ENCODE measurements at places on chromosomes 16 and 17.
A peak's percentile ranks its signal among the peaks of the same experiment; 100 is the strongest.

DNA sequence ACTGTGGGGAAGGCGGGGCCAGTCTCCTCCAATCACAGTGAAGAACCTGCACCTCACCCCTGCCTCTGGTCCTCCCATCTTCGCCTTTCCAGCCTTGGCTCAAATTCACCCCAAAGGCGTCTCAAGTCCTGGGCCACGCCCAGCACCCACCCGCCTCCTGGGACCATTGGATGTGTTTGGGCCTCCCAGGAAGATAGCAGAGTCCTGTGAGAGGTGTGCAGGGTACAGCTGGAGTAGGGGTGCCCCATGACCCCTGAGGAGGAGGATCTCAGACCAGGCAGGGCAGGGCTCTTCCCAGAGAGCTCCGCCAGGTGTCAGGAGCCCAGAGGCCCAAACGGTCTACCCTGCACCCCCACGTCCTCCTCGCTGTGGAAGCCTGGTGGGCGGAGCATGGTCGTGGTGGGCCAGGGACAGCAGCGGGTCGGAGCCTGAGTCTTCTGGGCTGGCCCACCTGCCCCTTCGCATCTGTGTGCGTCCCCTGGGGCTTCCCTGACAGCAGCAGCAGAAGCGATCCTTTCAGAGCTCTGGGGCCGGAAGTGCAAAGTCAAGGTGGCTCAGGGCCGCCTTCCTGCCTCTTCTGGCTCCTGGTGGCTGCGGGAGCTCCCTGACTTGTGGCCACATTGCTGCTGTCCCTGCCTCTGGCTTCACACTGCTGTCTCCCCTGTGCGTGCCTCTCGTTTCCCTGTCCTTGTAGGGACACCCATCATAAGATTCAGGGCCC is 34.9 kb upstream of the ZNF469 start:
- ATAC-seq = peak; percentile 52

DNA sequence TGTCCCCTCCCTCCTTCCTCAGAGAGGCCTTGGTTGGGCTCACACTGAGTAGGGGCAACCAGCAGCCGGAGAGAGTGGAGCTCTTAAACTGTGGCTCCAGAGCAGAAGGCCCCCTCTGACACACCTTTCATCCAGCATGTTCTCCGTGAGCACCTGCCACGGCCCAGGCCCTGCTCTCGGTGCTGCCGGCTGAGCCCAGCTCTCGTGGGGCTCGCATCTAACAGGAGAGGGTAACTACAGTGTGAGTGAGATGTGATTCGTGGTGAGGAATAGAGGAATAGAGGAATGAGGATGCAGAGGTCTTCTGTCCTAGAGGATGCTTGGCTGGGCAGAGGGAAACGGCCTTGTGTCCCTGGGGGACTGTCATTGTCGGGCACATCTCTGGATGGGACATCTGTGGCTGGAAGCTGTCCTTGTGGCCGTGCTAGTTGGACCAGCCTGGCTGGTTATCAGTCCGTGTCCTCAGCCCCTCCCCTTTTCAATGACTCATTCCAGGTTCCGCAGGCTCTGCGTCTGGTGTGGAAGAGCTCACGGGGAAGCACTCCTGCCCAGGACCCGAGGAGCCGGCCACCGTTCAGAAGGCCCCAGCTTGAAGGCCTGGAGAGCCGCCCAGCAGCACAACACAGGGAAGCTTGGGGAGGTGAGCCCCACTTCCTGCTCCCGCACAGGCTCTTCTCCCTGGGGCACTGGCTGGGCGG is 11.9 kb upstream of the DNASE1 start:
- no peak for ATAC-seq

DNA sequence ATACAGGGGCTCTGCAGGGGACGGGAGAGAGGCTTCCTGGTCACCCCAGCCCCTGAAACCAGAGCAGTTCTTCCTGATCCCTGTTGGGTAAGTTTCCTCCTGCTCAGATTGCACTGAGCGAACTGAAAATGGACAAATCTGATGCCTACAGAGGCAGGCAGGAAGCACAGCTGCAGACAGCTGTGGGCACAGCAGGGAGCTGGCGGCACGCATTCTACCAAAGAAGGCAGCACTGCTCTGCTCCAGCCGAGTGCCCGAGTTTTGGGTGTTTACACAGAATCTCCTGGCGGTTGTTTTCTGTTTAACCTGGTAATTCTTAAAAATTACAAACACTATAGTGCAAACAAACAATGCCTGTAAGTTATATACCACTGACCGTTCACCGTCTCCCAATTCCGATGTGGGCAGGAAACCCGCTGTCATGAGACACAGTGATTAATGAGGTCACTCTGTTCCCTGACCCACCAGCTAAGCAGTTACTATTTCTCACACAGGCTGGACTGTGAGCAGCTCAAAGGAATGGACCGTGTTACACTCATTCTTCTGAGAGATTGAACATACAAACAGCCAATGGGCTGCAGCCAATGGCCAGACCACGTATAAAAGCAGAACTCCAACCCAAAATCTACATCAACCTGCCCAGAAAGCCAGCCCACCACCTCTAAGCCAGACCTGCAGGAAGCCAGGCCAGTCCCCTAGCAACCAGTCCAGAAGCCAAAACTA is 25.5 kb downstream of the NSMCE1 start:
- ATAC-seq = peak; percentile 69

DNA sequence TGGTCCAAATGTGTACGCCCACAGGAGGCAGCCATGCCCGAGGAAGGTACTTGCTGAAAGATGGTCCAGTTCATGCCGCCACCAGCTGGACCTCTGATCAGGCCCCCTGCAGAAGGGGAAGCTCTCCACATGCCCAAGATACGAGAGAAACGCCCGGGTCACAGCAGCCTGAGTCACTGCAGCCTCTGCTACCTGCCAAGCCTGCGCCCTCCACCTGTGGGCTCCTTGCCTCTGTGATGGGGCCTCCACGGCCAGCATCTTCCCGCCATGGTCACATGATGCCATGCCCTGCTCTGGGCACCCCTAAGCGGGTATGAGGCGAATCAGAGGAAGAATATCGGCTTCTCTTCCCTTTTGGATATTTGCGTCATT is 13.7 kb upstream of the KREMEN2 start:
- ATAC-seq = no peak

GRCh38 chr17:17406225-17406624 is 70.6 kb upstream of the MED9 start:
- no peak for ATAC-seq

DNA sequence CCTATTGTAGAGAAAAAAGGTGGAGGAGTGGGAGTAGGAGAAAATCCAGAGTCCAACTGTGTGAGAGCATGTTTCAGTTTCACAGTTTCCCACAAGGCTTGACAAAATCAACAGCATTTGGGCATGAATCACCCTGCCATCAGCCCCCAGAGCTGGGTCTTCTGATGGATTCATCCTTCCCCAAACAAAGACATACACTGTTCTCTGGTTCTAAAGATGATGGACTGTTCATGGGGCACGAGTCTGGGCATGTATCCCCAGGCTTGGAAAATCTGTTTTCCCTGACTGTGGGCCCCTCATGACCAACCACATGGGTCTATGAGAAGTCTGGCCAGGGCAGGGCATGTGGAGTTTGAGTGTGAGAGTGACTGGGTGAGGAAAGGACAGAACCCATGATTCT is 210.4 kb upstream of the IRX5 start:
- no peak for ATAC-seq

DNA sequence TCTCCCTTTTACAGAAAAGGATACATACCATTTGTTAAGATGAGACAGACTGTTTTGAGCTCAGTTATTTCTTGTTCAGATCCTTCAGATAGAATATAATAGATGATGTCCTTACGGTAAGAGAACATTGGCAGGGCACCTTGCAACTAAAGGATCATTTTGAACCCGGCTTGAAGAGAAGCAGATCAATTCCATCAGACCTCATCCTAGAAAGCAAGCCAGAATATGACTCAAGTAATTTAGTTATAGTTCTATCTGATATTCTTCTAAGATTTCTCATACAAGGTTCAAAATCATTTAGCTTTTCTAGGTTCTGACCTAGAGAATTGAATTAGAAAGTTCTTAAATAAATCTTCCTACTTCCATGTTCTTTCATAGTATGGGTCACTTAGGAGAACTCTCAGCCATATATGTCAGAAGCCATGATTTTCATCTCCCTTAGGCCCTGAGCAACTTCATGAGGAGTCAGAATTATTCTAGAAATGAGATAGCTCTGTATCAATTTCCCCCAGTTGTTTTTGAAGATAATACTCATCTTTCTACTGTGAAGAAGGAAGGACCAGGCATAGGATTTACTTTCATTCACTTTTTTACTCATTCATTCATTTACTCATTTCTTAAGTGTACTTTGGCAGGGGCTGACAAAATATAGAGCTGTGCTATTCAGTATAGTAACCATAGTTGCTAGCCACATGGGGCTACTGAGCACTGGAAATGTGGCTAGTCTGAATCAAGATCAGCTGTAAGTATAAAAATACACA is 2.5 kb upstream of the CMTM1 start:
- no peak for ATAC-seq

DNA sequence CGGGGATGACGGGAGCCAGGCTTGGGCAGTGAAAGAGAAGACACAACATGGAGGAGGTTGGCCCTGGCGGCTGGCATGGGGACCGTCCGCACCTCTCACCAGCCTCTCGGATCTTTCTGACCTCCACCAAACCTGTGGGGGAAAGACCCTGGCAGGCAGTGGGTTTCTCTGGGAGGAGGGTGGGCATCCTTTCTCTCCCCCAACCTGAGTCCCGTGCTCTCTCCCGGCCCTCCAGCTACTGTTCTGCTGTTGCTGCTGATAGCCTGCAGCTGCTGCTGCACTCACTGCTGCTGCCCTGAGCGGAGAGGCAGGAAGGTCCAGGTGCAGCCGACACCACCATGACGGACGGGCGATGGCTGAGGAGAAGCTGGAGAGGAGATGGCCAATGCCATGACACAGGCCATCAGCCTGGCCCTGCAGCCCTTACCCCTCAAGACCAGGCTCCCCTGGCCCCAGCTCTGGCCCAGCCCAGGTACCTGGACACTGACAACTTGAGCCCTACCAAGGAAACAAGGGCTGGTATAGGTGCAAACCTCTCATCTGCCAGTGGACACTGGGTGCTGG is 7.4 kb downstream of the SMIM5 start:
- ATAC-seq = no peak

DNA sequence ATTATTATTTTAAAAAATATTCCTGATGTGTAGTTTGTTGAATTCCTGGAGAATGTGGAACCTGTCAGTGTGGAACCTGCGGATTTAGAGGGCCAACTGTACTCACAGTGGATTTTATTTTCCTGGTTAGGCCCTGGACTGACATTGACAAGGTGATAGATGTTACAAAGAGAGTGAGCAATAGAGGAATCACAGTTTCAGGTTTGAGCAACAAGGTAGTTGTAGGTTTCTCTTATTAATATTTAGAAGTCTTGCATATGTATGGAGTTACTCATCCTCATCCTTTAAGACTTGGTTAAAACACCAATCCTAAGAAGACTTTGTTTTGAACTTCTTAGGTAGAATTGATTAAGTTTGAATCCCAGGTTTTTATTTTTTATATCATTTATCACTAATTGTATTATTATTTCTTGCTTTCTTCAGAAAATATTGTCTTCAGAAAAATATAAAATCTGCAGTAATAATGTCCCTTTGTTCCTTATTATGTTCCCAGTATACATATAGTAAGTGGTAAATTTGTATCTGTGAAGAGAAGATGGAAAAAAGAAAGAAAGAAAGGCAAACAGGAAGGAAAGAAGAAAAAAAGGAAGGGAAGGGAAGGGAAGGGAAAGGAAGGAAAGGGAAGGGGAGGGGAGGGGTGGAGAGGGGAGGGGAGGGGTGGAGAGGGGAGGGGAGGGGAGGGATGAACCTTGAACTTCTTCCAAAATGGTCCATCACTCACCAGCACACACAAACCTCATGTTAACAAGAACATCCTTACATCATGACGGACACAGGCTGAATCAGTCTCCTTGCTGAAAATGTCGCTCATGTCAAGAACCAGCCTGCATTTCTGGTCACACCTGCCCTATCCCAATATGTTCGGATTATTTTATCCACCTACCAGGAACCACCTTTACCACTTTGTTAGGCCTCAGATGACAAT is 867.2 kb downstream of the CDH11 start:
- ATAC-seq = no peak

GRCh38 chr17:28001149-28001548 is 41.3 kb upstream of the NLK start:
- no peak for ATAC-seq

DNA sequence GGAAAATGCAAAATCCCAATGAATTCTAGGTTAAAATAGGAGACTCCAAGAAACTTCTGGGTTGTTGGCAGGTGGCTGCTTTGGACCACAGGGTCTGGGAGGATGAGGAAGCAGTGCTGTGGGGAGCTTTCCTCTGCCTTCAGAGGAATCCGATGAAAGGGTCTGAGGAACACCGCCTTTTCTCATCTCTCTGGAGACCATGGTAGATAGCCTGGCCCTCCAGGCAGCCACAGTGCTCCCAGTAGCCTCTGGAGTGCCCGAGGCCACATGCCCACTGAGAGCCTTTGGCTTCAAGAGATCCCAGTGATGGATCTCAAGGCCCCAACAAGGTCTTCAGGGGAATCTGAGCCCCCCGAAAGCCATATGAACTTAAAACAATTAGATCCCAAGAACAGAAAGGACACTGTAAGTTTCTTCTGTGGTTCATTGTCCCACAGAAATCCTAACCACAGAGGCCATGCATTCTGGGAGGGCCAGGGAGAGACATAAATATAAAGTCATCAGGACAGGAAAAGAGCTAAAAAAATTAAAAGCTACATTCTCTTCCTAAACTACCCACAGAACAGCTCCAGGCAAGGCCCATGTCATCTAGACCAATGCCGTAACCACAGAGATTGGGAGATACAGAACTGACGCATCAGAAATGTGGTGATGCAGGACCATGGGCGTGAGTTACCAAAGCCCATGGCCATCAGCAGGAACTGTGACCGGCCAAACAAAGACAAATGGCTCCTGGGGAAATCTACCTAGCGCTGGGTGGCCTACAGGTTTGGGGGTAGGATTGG is 24.3 kb downstream of the TK2 start:
- ATAC-seq = no peak

DNA sequence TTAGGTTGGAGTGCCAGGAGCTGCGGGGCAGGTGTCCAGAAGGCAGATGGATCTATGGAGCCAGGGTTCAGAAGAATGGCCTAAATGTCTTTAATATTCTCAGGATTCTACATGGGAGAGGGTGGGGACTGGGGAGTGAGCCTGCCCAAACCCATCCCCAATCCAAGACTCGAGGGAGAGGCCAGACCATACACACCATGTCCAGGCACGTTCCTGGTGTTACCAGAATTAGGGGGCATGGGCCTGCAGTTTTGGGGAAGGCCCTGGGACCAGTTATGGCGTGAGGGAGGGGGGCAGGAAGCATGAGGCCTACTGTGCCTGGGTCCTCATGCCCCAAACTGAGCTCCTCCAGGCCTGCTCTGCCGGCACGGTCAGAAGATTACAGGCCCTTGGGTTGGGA is 1.9 kb downstream of the TAX1BP3 start:
- ATAC-seq = no peak

DNA sequence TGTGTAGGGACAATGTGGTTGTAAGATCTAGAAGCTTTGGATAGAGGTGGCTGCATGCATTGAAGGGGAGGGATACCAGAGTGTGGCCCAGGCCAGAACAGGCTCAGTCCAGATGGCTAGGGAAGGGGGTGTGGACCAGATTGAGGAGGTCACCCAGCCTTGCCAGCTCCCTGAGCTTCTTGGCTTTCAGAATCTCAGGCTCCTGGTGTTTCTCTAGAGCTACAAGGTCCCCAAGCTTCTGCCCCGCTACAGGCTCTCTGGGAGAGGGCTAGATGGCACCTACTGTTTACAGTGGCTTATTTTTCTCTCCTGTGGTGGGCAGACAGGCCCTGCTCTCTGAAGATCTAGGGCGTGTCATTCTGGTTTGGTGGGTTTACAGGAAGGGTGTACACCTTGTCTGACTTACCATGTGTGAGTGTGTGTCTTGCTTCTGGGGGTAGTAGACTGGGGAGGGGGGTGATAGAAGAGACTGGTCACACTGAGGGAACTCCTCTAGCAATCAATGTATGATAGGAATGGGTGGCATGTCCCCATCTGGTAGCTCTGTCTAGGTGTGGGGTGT is 1.1 kb downstream of the RARA start:
- no peak for ATAC-seq

- no peak for ATAC-seq
Observed at GRCh38 chr17:63523253-63523855, at the start of gene KCNH6. Gene KCNH6 (plus strand): TSS chr17:63523358. CDS start chr17:63523414, 56 bp downstream.
